Cerebellum (tissue), 4 donors: ENCODE measurements at places on chromosomes 7 and 10. TPM values are rescaled to one million over a fixed set of nuclear protein-coding genes. Genes with fewer than 3 reads are reported as not detected.

- DNase-seq: no peak
These were observed 47.3 kb upstream of the GATAD1 start for GRCh38 chr7:92400013-92400412.

GRCh38 chr7:141418066-141418465, 133.1 kb upstream of the AGK start:
- DNase-seq: no peak

- DNase-seq: no peak
These were observed 90.3 kb upstream of the ADAM12 start for GRCh38 chr10:126478546-126478945.

Gene OR2A7
- total RNA-seq: 0.91 TPM

GRCh38 chr10:22669163-22669711, 45.1 kb downstream of the PIP4K2A start:
- DNase-seq: no peak

Gene TMEM236
- total RNA-seq: 0.18 TPM

DNA sequence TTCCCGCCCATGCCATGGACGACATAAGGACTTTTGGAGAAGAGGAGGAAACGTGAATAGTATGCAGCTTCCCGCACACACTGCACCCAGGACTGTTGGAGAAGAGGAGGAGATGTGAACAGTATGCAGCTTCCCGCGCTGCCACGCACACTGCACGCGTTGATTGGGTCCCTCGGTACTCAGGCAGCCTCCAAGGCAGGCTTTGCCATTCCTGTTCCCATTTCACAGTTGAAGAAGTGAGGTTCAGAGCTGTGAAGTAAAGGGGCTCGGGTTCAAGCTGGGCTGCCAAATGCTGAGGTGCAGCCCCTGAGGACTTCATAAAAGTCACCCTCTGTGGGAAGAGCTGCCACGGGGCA, 147.9 kb upstream of the FAM20C start:
- DNase-seq: no peak

Gene CELF2
- 122 TPM for total RNA-seq

Gene NEUROD6
- 35.3 TPM for total RNA-seq

DNA sequence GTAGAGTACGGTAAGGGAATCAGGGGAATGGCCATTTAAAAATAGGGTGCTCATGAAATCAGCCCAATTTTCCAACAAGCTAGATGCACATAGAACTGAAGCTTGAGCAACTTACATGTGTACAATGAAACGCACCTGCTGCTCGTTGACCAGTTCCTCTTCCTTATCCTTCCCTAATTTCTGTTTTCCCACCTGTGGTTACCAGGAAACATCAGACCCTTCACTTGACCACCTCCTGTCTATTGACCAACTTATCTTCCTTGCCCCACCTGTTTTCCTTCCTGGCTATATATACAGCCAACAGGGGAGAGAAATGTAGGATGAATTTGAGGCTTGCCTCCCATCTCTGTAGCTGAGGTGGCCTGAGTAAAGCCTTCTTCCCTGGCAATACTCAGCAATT, 37.8 kb upstream of the RAPGEF5 start:
- DNase-seq: no peak

DNA sequence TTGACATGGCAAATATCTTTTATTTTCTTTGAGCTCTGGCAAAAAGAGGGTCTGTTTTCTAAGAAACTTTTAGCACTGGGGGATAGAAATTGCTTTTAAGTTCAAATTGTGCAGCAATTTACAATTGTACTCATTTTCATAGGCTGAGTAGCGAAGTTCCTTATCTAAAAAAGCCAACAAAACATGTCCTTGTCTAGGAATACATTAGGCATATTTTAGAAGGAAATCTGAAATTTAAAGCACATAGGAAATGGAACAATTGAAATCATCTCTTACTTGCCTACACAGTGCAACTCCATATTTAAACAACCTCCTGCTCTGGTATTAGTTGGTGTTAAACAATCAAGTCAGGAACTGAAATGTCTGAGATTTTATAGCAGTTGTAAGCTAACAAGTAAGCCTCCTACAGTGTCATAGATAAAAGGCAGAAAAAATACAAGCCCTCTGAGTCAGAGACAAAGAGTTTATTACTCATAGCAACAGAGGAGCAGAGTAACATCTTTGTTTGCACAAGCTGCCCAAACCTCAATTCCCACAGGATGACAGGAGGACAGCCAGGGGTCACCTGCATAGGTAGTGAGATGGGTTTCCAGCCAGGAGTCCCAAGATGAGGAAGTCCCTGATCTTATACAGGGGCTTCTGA, 280.2 kb upstream of the HGF start:
- no peak for DNase-seq

DNA sequence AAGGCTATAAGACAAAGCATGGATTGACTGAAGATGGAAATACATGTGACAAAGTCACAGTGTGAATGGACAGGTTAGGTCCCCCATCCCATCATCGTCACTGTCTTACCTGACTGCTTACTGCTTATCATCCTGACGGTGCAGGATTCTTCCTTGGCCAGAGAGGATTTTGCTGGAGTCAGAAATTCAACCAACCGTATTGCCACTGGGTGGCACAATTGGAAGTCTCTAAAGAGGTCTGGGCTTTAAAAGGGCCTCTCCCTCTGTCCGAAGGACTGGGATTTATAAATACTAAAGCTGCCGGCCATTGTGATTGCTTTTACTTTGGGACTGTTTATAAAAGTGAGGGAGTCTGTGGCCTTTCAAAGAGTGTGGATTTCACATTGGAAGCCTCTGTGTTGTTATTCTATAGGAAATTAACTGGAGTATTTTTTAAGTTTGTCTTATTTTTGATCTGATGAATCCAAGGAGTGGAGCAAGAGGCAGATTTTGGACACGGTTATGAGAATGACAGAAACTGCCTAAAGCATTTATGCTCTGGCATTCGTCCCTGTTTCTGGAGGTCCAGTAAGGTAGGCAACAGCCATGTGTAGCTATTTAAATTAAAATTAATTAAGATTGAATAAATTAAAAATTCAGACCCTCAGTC, 113.3 kb upstream of the CREB5 start:
- peak; percentile 57 for DNase-seq

- DNase-seq: no peak
These were observed 214.1 kb downstream of the USP6NL start for GRCh38 chr10:11397077-11397965.

- no peak for DNase-seq
These were observed 177.2 kb downstream of the SEM1 start for GRCh38 chr7:96532428-96532935.

GRCh38 chr7:710161-710560, 16.3 kb upstream of the DNAAF5 start:
- no peak for DNase-seq

- DNase-seq: no peak
These were observed 148.1 kb upstream of the RSU1 start for GRCh38 chr10:16965344-16965616.

DNA sequence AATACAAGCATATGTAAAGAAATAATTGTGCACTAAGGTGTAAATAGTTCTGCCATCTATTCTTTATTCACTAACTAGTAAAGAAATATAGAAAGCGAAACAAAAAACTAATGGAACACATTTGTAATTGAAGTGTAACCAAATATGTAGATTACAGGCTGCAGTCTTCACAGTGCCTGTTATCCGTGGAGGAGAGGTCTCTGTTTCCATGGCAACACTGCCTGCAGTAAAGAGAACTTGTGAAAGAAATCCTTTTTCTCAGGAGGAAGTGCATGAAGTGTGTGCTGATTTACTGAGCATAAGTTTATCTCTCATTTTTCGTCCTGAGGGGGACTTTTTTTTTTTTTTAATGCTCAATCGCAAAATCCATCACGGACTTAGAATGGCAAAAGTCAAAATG, 102.5 kb downstream of the APBB1IP start:
- no peak for DNase-seq

Gene PLCE1
- 15.0 TPM for total RNA-seq

GRCh38 chr7:139854124-139854511, 25.1 kb downstream of the TBXAS1 start:
- no peak for DNase-seq

GRCh38 chr7:16433568-16434122, 12.3 kb upstream of the CRPPA start:
- no peak for DNase-seq

GRCh38 chr7:151166629-151167196, 781 bp downstream of the GBX1 start:
- DNase-seq: no peak

DNA sequence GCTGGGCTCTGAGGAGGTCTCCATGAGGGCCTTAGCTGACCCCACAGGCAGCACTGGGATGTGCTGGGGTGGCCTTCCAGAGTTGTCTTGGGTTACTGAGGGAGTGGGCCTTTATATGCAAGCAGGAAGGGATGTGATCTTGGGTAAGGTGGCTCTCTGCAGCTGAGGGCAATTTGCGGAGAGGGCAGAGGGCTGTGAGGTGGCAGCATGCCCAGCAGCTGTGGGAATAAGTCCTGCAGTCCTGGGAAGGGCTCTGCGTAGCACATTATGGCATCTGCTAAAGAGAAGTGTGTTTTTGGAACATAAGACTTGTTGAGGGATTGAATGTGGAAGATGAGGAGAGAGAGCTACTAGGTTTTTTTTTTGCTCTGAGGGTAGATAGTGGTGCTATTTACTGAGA, 99.6 kb upstream of the KMT2E start:
- DNase-seq: no peak

DNA sequence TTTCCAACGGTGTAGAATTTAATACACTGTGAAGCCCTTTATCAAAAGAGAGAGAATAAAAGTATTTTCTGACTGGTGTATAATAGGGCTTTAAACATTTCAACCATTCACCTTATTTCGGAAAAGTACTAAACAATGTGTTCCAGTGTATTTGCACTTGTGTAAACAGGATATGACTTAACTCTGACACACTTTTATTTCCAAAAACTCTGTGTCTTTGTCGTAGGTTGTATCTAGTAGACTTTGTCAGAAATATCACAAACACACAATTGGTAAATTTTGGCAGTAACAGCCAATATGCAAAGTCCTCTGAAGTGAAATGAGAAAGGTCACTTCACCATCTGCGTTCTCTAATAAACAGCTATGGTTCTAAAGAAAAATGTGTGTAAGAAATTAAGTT, 10.3 kb upstream of the TSPAN13 start:
- no peak for DNase-seq

Gene SMO
- total RNA-seq: 20.0 TPM

Gene PON3
- 0.36 TPM for total RNA-seq

Gene WIPF3
- 2.4 TPM for total RNA-seq

DNA sequence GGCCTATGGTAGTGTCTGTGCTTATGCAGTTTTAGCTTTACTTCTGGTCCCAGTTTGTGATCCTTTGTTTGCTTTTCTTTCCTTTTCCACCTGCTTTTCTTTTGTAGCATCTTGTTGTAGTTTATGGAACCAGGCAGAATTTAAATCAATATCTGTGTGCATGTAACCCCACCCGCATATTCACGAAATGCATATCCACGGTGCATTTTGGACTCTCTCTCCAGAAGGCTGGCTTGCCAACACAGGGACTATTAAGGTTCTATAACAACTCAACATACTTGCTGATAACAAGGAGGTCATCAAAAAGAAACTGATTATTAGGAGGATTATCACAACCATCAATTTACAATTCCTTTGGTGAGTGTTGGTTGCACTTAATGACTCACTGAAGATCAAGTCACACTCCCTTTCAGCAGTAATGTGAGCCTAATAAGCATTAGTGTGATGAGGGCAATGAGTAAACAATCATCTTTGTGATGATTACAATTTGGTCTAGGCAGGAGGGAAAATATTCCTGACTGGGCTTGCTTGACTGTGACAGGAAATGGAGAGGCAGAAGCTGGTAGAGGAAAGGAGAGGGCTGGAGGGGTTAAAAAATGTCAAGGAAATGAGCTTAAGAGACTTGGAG, 378.6 kb downstream of the REEP3 start:
- no peak for DNase-seq
